Ureter (tissue), 1 donor: ENCODE measurements at places on chromosomes 13 and 19. TPM values are rescaled to one million over a fixed set of nuclear protein-coding genes. Genes with fewer than 3 reads are reported as not detected.
A peak's percentile ranks its signal among the peaks of the same experiment; 100 is the strongest.

- DNase-seq: no peak
Measured at GRCh38 chr13:81021284-81021840, 680.4 kb upstream of the SPRY2 start.

DKKL1 gene
- 0.62 TPM for total RNA-seq

SULT2B1 gene
- 1.6 TPM for total RNA-seq

GRCh38 chr13:78659450-78659730 lies 435 bp upstream of the OBI1 start:
- no peak for DNase-seq

DNA sequence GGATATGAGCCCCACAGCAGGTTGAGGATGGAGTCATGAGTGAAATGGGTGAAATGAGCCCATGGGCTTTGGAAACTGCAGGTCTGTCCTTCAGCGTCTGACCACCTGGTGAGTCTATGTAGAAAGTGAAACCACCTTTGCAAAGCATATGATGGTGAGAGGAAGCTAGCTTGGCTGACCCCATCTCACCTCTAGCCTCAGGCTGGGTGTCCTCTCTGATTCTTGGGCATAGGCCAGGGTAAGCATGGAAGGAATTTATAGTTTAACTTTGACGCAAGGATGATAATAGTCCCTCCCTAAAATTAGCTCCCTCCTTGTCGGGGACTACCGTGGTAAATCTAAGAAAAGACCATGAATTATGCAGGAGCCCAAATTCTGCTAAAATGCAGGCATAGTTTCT lies 16.8 kb upstream of the PSG9 start:
- DNase-seq: no peak

DNA sequence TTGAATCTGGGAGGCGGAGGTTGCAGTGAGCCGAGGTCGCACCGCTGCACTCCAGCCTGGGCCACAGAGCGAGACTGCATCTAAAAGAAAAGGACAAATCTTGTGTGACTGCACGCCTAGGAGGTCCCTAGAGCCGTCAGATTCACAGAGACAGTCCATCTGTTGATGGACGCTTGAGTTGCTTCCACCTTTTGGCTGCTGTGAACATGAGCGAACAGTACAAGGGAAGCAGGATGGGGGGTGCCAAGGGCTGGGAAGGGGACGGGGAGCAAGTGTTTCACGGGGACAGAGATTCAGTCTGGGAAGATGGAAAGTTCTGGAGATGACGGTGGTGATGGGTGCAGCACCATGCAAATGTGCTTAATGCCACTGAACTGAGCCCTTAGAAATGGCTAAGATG lies 78.7 kb downstream of the GNG7 start:
- no peak for DNase-seq

DNA sequence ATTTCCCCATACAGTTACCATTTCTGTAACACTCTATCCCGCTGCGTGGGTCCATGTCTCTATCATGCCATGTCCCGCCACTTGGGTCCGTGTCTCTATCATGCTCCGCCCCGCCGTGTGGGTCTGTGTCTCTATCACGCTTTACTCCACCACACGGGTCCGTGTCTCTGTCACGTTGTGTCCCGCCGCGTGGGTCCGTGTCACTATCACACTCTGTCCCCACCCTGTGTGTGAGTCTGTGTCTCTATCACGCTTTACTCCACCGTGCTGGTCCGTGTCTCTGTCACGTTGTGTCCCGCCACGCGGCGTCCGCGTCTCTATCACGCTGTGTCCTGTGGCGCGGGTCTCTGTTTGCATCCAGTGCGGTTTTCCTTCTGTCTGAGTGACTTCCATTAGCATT lies 11.6 kb downstream of the ADPRHL1 start:
- DNase-seq: no peak

KLK3 gene
- not detected for total RNA-seq

DNA sequence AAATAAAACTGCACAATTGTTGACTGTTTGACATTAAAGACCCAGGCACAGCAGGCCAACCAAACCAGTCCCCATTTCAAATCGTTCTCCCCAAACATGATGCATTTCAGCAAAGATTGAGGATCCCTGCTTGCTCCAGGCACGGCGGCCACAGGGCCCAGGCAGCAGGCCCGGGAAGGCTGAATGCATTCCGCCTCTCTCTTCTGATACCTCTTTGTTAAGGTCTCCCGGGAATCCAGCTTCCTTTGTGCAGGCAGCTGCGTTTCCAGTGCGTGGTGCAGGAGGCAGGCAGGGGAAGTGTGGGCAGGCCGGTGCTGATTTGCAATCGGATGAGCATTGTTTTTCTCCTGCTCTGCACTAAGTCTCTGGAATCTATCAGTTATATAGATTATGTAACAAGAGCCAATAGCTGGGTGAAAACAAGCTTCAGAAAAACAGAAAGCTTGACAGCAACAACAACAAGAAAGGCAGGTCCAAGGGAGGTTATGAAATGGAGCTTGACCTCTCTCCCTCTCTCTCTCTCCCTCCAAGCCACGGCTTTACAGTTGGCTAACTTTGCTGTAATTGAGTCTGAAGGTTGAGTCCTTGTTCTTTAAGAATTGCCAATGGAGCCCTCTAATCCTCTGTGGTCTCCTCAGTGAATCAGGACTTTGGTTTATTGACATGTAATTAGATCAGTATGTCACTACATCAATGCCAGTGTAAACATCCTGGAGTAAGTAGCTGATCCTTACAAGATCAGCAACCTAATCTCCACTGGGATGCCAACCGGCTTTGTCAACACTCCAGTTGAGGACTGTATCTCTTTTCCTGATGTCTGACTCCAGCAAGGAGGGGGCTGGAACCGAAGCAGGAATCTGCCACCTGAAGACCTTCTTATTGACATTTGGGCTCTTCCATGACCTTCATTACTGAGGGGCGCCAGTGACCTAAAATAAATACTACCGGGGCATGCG lies 338.0 kb downstream of the TEX29 start:
- peak; percentile 29 for DNase-seq

DNA sequence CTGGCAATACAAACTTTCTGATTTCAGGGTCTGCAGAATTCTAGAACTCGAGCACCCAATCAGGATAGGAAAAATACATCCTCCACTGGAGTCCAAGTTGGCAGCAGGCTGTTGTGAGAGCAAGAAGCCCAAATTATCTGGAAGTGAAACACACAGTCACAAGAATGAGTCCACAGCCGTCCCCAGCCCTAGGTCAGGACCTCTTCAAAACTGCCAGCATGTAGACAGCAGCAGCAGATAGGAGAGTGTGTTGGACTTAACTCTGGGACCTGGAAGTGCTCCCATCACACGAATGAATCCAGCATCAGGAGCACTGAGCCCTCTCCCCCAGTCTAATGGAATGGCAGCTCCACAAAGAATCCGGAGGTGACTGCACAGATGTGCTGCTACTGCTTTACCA lies 420.7 kb downstream of the OXGR1 start:
- no peak for DNase-seq

GRCh38 chr13:74084375-74084935 lies 49.7 kb downstream of the KLF12 start:
- no peak for DNase-seq

DNA sequence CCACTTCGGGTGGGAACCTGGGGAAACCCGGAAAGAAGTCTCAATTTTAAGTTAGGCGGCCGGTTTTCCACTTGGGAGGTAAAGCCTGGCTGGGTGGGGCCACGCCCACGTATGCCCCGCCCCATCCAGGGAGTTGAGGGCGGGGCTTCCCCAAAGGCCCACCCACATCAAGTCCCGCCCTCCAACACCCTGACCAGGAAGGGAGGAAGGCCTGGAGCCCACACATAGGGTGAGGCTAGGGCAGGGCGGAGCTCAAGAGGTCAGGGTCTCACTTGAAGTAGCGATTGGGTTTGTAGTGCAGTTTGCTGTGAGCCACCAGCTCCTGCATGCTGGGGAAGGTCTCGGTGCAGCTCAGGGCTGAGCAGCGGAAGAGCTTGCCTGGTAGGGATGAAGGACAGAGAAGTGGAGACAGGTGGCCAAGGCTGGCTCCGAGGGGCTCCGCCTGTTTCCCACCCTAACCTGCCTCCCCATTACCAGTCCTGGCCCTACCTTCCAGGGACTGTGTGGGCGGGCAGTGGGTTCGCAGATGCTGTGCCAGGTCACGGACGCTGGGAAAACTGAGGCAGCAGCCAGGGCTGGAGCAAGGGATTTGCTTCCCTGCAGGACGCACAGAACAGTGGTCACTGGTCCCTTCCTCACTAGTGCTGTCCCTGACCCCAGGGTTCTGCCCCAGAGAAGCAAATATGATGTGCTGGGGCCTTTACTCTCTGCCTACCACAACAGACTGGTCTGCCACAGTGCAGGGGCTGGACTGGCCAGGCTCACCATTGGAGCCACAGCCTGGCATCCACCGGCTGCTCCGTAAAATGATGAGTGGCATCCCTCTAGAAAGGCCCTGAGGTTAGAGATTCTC lies 1.6 kb downstream of the ZNF414 start:
- DNase-seq: no peak

TTYH1 gene
- total RNA-seq: 2.7 TPM

- DNase-seq: no peak
Measured at GRCh38 chr13:44969551-44970484, 19.5 kb downstream of the NUFIP1 start.

PDX1 gene
- not detected for total RNA-seq

DNA sequence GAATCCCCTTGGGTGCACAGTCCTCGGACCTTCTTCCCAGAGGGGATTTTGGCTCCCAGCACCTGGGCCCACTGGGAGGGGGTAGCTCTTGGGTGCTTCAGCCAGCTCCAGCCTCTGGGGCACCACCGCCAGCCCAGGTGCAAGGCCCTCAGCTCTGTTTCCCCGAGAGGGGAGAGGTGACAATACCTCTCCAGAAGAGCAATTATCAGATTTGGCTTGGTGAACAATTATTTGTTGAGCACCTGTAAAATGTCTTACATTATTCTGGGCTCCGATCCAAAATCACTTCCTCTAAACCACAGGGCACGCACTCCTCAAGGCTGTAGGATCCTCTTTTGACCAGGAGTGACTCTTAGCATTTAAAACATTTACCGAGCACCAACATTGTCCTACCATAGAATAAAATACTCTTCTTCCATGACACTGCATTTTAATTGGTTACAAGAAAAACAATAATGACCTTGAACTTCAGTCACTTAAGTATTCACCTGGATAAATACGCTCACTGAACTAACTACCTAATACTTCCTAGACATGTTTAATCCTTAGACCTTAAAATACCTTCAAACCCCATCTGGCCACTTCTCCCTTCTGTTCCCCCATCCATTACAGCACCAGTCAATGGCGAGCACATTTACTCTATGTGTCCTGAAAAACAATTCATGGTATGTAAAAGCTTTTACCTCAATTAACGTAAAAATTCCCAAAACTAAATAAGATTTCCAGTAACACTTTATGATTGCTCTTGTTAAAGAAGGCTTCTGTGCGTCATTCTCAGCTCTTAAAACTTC lies 54.8 kb downstream of the ABCC4 start:
- DNase-seq: no peak

GRCh38 chr13:41995946-41996345 lies 35.0 kb upstream of the VWA8 start:
- DNase-seq: no peak

DNA sequence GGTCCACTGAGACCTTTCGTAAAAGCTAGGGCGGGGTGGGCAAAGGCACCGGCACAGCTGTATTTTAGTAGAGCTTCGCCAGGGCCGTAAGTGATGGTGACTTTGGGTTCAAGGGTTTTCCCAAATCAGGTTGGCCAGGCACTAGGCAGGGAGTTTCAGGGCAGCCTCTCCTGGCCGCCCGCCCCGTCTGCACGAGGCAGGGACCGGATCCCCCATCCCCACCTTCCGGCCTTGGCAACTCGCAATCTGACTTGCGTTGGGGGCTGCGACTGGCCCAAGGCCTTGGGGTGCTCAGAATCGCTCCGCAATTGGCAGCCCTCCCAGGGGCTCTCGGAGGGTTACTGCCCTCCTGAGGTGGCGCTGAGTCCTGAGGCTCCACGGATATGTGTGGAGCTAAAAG lies 4.1 kb upstream of the ZIC5 start:
- no peak for DNase-seq

GRCh38 chr13:32438871-32439270 lies 10.9 kb upstream of the N4BP2L1 start:
- no peak for DNase-seq

GRCh38 chr19:17183271-17183761 lies 31.8 kb upstream of the USE1 start:
- DNase-seq: no peak

DNA sequence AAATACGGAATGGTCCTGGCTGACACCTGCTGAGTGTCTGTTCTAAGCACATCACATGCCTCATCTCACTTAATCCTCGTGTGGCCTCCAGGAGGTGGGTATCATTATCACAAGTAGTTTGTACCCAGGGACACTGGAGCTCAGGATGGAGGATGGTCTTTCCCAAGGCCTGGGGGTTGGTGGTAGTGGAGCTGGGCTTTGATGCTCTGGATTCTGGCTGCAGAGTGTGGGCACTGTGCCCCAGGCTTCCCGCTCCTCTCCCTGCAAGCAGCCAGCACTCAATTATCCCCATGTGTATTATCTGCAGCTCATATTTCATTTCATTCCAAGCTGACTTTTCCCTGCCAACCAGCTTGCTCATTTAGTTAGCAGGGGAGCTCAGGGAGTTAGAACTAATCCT lies 52.1 kb downstream of the SIAH3 start:
- DNase-seq: no peak

NPAS1 gene
- not detected for total RNA-seq

CYP2A7 gene
- total RNA-seq: not detected

ZGLP1 gene
- 6.3 TPM for total RNA-seq

- no peak for DNase-seq
Measured at GRCh38 chr19:16446108-16446723, 25.6 kb downstream of the EPS15L1 start.
